Spinal cord (tissue), 10 donors: ENCODE measurements at places on chromosomes 11 and 22. TPM values are rescaled to one million over a fixed set of nuclear protein-coding genes. Genes with fewer than 3 reads are reported as not detected.

Gene NLRP14
- polyA plus RNA-seq: 2.6 TPM

Gene APOBEC3B
- polyA plus RNA-seq: 2.6 TPM

Gene PKNOX2
- polyA plus RNA-seq: 39.0 TPM

Gene RFPL2
- 6.6 TPM for polyA plus RNA-seq
